ENCODE measurements at places on chromosomes 13 and 19. TPM values are rescaled to one million over a fixed set of nuclear protein-coding genes. Genes with fewer than 3 reads are reported as not detected.

DNA sequence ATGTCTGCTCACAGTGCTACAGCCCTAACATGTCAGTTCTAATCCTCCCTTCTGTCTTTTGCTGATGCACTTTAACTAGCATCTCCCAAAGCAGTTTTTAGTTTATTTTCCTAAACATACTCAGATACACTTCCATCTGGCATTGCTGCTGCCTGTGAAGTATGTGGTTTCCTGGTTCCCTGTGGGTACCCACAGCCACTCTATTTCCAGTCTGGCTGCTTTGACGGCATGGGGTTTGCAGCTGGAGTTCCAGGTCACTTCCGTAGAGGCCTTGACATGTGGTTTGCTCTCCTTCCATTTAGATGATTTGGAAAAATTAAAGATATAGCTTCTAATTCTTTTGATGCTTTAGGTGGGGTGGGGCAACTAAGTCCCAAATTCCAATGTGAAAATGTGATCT lies 375.5 kb downstream of the PCDH20 start:
- no peak for ATAC-seq

DNA sequence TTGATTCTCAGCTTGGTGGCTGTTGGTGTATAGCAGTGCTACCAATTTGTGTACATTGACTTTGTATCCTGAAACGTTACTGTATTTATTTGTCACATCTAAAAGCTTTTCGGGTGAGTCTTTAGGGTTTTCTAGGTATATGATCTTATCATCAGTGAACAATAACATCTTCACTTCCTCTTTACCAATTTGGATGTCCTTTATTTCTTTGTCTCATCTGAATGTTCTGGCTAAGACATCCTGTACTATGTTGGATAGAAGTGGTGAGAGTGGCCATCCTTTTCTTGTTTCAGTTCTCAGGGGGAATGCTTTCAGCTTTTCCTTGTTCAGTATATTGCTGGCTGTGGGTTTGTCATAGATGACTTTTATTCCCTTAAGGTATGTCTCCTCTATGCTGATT lies 6.0 kb upstream of the ZNF738 start:
- ATAC-seq, result no peak

DNA sequence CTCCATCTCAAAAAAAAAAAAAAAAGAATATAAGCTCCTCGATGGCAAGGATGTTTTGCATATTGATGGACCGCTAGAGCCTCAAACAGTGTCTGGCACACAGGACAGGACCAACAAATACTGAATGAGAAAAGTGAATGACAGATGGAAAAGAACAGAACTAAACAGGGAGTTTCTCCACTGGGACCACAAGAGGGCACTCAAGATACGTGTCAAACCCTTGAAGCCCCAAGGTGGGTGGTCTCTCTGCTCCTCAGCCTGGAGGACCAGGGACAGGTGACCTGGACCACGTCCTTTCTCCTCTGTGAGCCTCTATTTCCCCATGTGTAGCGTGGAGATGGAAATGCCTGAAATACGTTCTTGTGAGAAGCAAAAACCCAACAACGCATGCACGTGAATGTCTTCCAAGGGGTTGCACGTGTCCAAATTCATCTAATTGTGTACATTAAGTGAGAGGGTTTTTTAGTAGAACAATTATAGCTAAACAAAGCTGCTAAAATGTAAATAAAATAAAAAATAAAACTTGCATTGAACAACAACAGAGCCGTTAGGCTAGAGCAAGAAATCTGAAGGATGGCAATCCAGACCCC lies 5.7 kb upstream of the CDC42EP5 start:
- peak; percentile 34 for ATAC-seq

- no peak for ATAC-seq
These were observed 137.7 kb downstream of the PDS5B start for GRCh38 chr13:32723987-32724386.

DNA sequence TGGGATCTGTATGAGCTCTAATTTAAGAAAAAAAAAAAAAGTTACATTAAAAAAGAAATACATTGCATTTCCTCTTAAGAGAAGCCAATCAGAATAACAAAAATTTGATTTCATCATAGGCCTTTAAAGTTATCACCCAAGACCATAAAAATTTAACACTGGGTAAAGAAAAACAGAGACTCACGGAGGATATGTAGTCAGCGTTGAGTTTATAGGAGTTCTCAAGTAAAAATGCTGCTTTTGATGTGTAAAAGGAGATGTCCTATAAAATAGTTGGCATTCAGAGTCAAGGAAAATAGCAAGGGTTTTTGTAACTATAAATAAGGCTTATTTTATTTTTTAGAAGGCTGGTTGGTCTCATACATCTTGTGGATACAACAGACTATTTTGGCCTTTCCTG lies 191.1 kb downstream of the EFNB2 start:
- no peak for ATAC-seq

The MEIOSIN gene
- not detected for total RNA-seq

DNA sequence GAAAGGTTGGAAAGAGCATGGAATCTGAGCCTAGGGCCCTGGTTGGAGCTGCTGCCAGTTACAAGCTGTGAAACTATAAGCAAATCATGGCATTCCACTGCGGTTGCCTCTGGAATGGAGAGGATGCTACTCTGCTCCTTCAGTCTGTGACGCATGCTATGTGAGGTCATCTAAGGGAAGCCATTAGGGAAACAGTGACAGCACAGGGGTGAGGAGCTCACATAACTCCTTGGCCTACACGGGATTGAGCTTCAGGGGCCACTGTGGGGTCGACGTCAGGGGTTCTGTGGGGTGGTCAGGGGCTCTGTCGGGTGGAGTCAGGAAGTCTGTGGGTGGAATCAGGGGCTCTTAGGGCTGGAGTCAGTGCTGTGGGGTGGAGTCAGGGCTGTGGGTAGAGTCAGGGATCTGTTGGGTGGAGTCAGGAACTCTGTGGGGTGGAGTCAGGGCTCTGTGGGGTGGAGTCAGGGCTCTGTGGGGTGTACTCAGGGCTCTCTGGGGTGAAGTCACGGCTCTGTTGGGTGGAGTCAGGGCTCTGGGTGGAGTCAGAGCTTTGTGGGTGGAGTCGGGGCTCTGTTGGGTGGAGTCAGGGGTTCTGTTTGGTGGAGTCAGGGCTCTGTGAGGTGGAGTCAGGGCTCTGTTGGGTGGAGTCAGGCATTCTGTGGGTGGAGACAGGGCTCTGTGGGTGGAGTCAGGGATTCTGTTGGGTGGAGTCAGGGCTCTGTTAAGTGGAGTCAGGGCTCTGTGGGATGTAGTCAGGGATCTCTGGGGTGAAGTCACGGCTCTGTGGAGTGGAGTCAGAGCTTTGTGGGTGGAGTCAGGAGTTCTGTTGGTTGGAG lies 35.8 kb upstream of the MEDAG start:
- ATAC-seq, result peak; percentile 86

- ATAC-seq, result peak; percentile 88
These were observed 816.9 kb upstream of the SLC10A2 start for GRCh38 chr13:103883164-103883563.

DNA sequence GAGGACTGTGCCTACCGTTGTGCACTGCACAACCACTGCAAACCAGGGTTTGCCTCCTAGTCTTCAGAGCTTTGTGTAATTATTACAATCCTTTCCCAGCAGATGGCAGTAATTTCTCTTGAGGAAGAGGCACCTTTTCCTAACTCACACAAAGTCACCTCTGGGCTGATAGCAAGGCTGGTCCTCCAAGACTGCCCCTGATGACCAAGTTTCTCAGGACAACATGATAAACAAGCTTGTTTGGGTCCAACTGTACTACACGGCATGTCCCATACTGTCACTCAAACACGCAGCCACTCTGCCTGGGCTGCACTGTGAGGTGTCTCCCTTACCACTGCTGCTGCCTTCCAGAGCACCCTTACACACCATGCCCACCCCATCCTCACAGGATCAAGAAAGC lies 39.3 kb downstream of the RFXAP start:
- peak; percentile 51 for ATAC-seq

GRCh38 chr19:40533508-40533907 lies 43.2 kb upstream of the SHKBP1 start:
- no peak for ATAC-seq

DNA sequence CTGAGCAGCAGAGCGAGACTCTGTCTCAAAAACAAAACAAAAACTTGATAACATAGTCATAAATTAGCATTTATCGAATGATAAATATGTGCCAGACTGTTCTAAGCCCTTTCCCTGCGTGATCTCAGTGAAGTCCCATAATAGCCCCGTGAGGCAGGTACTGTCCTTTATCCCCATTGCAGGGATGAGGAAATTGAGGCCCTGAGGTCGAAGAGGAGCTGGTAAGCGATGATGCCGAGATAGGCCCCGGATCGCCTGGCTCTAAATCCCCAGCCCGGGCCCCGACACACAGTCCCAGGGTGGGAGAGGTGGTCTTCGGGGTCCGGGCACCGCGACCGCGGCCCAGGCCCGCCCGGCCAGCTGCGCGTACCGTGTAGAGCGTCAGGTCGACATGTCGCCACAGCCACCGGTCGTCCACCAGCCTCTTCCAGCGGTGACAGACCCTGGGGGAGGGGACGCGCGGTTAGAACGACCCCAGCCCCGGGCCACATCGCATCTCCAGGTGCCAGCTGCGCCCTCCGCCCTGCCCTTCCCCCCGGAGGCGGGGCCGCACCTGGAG lies 625 bp downstream of the FBXL12 start:
- peak; percentile 2 for ATAC-seq

The TICAM1 gene
- total RNA-seq, result 24.4 TPM

The PRTN3 gene
- total RNA-seq, result not detected

DNA sequence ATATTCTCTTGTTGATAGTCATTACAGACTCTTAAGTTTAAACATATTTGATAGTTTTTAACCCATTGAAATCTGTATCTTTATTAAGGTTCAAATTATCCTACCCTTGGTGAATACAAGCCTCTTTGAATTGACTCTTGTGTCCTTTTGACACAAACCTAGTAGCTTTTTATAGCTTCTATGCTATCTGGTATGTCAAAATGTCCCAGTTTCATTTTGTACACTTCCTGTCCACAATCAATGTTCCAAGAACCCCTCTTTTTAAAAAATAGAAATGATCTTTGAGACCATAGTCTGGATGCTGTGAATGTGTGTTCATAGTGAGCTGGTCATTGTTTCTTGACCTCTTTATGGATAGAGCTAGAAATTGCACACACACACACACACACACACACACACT lies 39.2 kb upstream of the FGF14 start:
- no peak for ATAC-seq

GRCh38 chr13:75788481-75788981 lies 152.4 kb downstream of the LMO7 start:
- ATAC-seq, result peak; percentile 62

The GPR4 gene
- total RNA-seq, result 0.56 TPM

- peak; percentile 90 for ATAC-seq
These were observed 5.1 kb downstream of the DOT1L start for GRCh38 chr19:2168619-2169424.

The CD33 gene
- total RNA-seq, result 0.40 TPM

The SLC25A23 gene
- total RNA-seq, result 31.1 TPM
